ENCODE measurements at places on chromosomes 6 and 20. TPM values are rescaled to one million over a fixed set of nuclear protein-coding genes. Genes with fewer than 3 reads are reported as not detected.

GRCh38 chr6:79463621-79464050, 73.6 kb downstream of the LCA5 start:
- no peak for DNase-seq

The RAD21L1 gene
- not detected for polyA plus RNA-seq

- no peak for DNase-seq
These were observed 24.5 kb downstream of the FIG4 start for GRCh38 chr6:109715616-109716015.

GRCh38 chr6:28580475-28580874, 54.8 kb downstream of the GPX5 start:
- no peak for DNase-seq

- no peak for DNase-seq
These were observed 868.3 kb upstream of the FLRT3 start for GRCh38 chr20:15205719-15206118.

DNA sequence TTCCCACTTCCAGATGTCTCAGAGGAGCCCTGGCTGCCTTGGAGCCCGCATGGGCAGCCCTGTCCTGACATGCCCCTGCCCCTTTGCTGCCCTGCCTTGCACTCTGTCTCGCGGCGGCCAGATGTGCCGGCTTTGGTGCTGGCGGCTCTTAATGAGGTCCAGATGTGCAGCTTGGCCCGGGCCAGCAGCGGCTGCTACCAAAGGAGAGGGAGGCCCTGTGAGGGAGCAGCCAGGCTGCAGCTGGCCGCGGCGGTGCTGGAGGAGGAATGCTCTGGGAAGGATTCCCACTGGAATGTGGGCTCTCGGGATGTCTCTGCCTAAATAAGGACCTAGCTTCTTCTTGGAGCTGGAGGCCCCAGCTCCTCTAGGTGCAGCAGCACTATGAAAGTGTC, 72.4 kb downstream of the FGD2 start:
- DNase-seq, result peak; percentile 86

GRCh38 chr20:36399969-36400545, 93.9 kb downstream of the DLGAP4 start:
- DNase-seq, result no peak

The TNXB gene
- polyA plus RNA-seq, result 9.0 TPM

DNA sequence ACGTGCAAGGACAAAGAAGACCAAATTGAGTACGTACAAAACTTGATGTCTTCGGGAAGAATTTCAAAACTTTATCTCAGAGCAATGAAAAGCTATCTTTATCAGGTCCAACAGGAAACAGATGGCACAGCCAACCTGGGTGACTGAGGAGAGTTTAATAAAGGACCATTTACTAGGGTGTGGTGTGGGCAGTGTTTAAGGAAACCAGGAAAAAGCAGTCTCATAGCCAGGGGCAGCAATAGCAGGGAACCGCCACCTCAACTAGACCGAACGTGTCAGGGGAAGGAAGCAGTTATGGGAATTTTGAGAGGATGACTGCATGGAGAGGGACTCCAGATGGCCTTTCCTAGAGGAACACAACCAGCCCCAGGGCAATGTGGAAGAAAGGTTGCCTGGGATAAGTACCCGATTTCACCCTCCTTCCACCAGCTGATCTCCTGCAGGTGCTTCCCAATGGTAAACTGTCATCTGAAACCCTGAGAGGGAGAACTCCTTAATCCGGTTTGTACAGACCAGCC, 15.2 kb upstream of the TAAR5 start:
- no peak for DNase-seq

The SLC4A11 gene
- polyA plus RNA-seq, result 0.74 TPM

DNA sequence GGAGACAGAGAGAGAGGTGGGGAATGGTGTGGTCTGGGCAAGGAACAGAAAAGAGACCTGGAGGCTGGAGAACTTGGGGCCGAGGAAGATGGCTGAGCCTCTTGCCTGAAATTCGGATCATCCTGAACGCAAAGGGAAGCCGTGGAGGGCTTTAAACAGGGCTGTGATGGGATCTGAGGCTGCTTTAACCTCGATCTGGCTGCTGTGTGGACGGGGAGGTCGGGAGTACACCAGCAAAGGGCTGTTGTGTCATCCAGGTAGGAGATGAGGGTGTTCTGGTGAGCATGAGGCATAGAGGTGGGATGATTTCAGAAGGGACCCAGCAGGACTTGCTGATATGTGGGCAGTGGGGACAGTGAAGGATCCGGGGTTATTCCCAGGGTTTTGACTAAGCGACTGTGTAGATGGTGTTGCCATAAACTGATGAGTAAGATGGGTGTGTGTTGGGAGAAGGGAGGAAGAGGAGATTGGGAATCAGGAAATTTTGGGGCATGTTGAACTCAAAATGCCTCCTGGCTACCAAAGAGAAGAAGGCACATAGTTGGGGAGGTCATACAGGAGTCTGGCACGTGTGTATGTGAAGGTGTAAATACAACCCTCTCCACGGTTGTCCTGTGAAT, 158.5 kb downstream of the NFATC2 start:
- no peak for DNase-seq

The TCP11 gene
- 0.72 TPM for polyA plus RNA-seq

GRCh38 chr6:77447254-77447653, 16.0 kb downstream of the HTR1B start:
- no peak for DNase-seq

DNA sequence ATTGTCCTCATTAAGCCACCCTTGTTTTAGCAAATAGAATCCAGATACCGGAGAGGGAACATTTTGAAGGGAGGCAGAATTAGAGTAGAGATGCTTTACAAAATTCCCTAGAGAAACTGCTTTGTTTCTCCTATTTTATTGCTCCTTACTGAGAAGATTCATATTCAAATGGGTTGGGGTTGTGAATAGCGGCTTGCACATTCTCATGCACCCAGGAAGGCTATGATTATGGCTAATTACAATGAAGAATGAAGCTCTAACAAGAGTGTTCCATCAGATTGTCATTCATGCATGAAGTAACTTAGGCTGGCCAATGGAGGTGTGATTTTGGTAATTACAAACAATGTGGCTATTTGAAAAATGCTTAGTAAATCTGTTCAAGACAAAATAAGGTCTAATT, 129.6 kb downstream of the PACRG start:
- no peak for DNase-seq

DNA sequence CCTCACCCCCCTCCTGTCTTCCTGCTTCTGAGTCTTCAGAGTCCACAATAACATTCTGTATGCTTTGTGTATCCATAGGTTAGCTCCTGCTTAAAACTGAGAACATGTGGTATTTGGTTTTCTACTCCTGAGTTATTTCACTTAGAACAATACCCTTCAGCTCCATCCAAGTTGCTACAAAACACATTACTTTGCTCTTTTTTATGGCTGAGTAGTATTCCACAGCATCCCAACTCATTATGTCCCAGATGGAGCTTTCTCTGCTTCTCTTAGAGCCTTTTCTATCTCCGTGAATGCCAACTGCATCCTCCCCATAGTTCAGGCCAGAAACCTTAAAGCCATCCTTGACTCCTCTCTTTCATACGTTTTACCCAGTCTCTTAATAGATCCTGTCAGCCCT, 55.8 kb downstream of the STMND1 start:
- DNase-seq, result no peak

- no peak for DNase-seq
These were observed 2.5 kb downstream of the OCSTAMP start for GRCh38 chr20:46547995-46548394.

GRCh38 chr20:12965870-12966251, 42.9 kb upstream of the SPTLC3 start:
- no peak for DNase-seq

The ATF6B gene
- polyA plus RNA-seq, result 91.1 TPM

GRCh38 chr6:32943864-32944649, 3.2 kb upstream of the HLA-DMB start:
- DNase-seq, result no peak

- no peak for DNase-seq
These were observed 56.0 kb downstream of the NPEPL1 start for GRCh38 chr20:58748618-58749017.

GRCh38 chr20:62780696-62781095, 15.6 kb upstream of the MRGBP start:
- DNase-seq, result no peak

GRCh38 chr20:20904501-20904831, 192.0 kb upstream of the RALGAPA2 start:
- no peak for DNase-seq

Measured in right lung (tissue), 10 donors.